ENCODE measurements at places on chromosomes 7 and 10. TPM values are rescaled to one million over a fixed set of nuclear protein-coding genes. Genes with fewer than 3 reads are reported as not detected.

PLXDC2 gene
- 3.4 TPM for polyA plus RNA-seq

TLX1 gene
- not detected for polyA plus RNA-seq

SLC26A4 gene
- not detected for polyA plus RNA-seq

NRF1 gene
- 22.8 TPM for polyA plus RNA-seq

PRSS1 gene
- not detected for polyA plus RNA-seq

GHRHR gene
- not detected for polyA plus RNA-seq

ITGB8 gene
- 11.2 TPM for polyA plus RNA-seq

MICU1 gene
- 78.3 TPM for polyA plus RNA-seq

KRIT1 gene
- polyA plus RNA-seq, result 39.6 TPM

PSAP gene
- 651 TPM for polyA plus RNA-seq

ZNF425 gene
- 5.1 TPM for polyA plus RNA-seq

MPP7 gene
- polyA plus RNA-seq, result 6.1 TPM

NEUROG3 gene
- polyA plus RNA-seq, result not detected

KCND2 gene
- 11.0 TPM for polyA plus RNA-seq

GARIN1A gene
- polyA plus RNA-seq, result 1.7 TPM

FAM204A gene
- 202 TPM for polyA plus RNA-seq

GPR158 gene
- polyA plus RNA-seq, result 2.1 TPM

TAS2R5 gene
- 9.4 TPM for polyA plus RNA-seq

DPYSL4 gene
- polyA plus RNA-seq, result 143 TPM

NEURL1 gene
- polyA plus RNA-seq, result 12.3 TPM

MYH16 gene
- not detected for polyA plus RNA-seq

CRYGN gene
- not detected for polyA plus RNA-seq

CPEB3 gene
- polyA plus RNA-seq, result 20.0 TPM

PRLHR gene
- 0.20 TPM for polyA plus RNA-seq

FAM13C gene
- polyA plus RNA-seq, result 89.3 TPM

SLC26A5 gene
- polyA plus RNA-seq, result not detected

HMX2 gene
- not detected for polyA plus RNA-seq

RPEL1 gene
- polyA plus RNA-seq, result not detected

MET gene
- polyA plus RNA-seq, result not detected

DENND2A gene
- polyA plus RNA-seq, result 21.7 TPM

LBX1 gene
- not detected for polyA plus RNA-seq

NXPH1 gene
- 24.9 TPM for polyA plus RNA-seq

ADGRA1 gene
- polyA plus RNA-seq, result 2.2 TPM

UNCX gene
- 1.6 TPM for polyA plus RNA-seq

HECW1 gene
- 13.8 TPM for polyA plus RNA-seq
